ENCODE measurements at places on chromosomes 6 and 20.

GRCh38 chr6:109453594-109454495 lies 1.7 kb downstream of the MICAL1 start:
- peak; percentile 48 for DNase-seq

DNA sequence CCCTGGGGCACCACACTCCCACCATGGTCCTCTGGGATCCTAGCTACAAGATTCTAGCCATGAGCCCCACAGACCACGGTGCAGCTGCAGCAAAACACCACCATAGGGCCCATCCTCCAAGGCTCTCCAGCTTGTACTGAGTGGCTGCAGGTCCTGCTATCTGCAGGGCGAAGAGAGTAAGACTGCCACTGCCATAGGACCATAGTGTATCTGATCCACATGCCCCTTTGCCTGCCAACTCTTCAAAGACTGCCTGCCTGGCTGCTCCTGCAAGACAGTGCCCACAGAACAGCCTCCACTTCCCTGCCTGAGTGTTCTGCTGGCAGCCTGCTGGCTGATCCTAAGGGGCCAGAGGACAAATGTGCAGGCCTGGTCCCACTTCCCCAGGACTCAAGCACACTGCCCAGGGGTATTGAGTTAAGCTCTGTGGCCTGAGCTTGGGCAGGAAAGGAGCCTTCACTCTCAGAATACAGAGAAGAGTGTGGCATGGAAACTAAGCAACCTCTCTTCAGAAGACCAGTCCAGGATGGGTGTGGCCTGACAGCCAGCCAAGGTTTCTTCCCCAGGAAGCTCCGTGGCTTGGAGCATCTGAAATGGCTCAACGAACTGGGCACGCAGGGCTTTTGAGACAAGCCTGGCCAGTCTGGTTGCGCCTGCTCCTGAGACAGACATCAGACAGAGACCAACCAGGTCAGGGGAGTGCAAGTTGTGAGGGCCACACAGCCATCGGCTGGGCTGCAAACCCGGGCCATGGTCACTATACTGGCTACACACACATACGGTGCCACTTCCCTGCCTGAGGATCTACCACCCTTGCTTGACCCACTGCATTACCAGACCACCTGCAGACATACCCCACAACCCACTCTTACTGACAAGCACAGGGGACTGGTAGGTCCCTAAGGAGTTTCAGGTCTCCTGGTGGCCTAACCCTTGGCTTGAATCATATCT lies 54.5 kb downstream of the RNGTT start:
- no peak for DNase-seq

- DNase-seq: no peak
Measured at GRCh38 chr20:38635721-38636288, 34.2 kb downstream of the ARHGAP40 start.

GRCh38 chr6:107536180-107536961 lies 46.5 kb downstream of the SOBP start:
- DNase-seq: no peak

DNA sequence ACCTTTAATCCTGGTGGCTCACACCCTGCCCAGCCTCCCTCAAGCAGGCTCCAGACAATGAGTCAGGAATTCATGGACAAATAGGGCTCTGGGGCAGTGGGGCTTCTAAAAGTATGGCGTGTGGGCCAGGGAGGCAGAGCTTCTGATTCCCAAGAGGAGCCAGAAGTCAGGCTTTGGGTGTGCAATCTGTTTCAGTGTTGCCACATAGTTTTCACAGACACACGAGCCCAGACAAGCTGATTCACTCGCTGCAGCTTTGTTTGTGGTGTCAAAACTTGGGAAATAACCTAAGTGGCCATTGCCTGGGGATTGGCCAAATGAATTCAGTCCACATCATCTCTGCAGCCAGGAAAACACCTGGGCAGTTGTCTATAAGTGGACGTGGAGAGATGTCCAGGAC lies 9.2 kb downstream of the PEDS1 start:
- DNase-seq: no peak

DNA sequence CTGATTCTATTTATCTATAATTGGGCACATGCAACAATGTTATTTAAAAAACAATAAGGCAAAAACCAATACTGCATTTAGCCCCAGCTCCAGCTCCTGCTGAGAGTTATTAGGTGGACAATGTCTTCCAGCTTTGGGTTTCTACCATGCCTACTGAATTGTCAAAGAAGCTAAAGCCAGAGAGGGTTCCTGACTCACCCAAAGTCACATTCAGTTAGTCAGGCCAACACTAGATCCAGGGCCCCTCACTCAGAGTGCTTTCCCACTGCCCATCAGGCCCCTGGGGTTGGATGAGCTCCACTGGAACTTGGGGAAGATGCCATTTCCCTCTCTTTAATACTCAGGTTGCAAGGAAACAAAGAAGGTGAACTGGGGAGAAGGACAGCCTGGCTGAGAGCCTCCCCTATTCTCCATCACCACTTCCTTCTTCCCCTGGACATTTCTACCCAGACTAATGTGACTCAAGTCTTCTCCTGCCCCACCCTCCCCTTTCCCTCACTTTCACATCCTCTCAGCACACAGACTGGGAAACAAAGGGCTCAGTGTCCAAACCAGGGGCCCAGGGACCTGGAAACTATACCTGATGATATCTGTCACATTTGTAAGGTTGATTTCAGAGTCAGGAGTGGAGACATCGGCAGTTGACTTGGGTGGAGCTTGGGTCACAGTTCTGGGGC lies 6.0 kb downstream of the TREM1 start:
- DNase-seq: no peak
